ENCODE measurements at places on chromosomes 2 and 18. TPM values are rescaled to one million over a fixed set of nuclear protein-coding genes. Genes with fewer than 3 reads are reported as not detected.

The SP140 gene
- total RNA-seq: 53.3 TPM

The DPYSL5 gene
- not detected for total RNA-seq

The MGAT4A gene
- total RNA-seq: 93.9 TPM

The TFPI gene
- total RNA-seq: not detected

The ITGB1BP1 gene
- 104 TPM for total RNA-seq

The DAW1 gene
- total RNA-seq: not detected

The COL5A2 gene
- total RNA-seq: 0.37 TPM

The EVA1A gene
- total RNA-seq: 0.17 TPM

The ASB18 gene
- total RNA-seq: not detected

The TANC1 gene
- total RNA-seq: 0.52 TPM

The VPS54 gene
- total RNA-seq: 17.4 TPM

The SERPINB13 gene
- not detected for total RNA-seq

The MOGAT1 gene
- not detected for total RNA-seq

The TRAPPC8 gene
- total RNA-seq: 38.7 TPM

All from activated CD4-positive, alpha-beta T cell treated with anti-CD3 and anti-CD28 coated beads, Interleukin-2, amount 10 ng/mL, durations not matched to agents 7 days and 5 days (primary cell).